HepG2 (cell line): ENCODE measurements at places on chromosomes 1 and 21. TPM values are rescaled to one million over a fixed set of nuclear protein-coding genes. Genes with fewer than 3 reads are reported as not detected.

The RAB13 gene
- total RNA-seq, result 24.7 and 28.7 TPM in 2 replicates

The PCAT6 gene
- total RNA-seq, result 0.55 and 0.60 TPM in 2 replicates

The ZNF593 gene
- 55.8 and 59.3 TPM in 2 replicates for total RNA-seq

The PRRX1 gene
- total RNA-seq, result not detected in 2 replicates

The CCDC185 gene
- total RNA-seq, result not detected in 2 replicates

The IGSF21 gene
- total RNA-seq, result not detected in 2 replicates

The PTCH2 gene
- 0.18 and 0.60 TPM in 2 replicates for total RNA-seq

The GJA4 gene
- total RNA-seq, result not detected in 2 replicates

The SPAG17 gene
- total RNA-seq, result not detected in 2 replicates
